SK-N-SH (cell line): ENCODE measurements at places on chromosomes 2 and 18.

GRCh38 chr2:105439141-105439540 lies 40.3 kb upstream of the FHL2 start:
- no peak for DNase-seq

DNA sequence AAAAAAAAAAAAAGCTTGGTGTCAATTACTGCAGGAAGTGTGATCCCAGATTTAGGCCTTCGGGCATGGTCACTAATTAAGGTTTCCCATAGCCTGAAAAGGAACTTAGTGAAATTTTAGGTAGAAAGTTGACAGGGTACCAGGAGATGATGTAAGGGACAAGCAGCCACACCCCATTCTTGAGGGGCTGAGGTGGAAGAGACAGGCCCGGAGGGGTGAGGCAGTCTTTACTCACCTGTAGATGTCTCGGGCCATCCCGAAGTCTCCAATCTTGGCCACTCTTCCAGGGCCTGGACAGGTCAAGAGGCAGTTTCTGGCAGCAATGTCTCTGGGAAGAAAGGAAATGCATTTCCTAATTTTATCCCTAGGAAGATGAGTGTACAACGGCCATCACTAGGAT lies 94.3 kb downstream of the CLIP4 start:
- no peak for DNase-seq

DNA sequence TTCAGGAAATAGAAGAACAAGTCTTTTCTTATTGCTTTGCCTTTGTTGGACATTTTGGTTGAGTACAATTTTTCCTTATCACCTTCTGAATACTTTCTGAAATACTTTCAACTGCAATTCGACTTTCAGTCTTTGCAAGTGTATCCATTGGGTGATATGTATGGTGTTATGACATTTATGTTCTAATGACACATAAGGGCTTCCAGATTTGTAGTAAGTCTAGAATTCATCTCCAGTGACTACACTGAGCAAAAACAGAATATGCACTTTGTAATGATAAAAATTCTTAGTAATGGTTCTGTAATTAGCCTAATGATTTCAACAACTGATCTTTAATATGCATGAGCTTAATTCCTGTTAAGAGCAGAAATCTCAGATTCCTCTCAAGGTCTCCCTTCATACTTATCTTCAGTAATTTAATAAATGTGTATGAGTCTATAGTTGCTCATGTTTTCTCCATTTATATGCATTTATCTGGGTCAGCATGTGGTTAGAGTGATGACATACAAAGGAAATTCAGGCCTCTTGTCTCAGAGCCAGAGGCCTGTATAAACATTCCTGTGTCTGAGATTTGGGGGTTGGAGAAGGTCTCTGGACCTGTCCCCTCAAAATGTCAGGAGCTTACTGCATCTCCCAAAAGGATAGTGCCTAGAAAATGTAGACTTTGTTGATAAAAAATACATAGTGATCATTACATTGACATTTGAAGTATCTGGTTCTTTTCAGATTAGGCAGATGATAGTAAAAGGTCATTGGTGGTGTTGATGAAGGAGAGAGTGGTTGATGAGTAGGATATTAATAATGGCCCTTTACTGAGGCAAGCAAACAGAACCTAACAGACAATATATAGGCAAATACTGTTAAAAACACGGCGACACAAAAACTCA lies 114.9 kb downstream of the QPCT start:
- peak; percentile 38 for DNase-seq

DNA sequence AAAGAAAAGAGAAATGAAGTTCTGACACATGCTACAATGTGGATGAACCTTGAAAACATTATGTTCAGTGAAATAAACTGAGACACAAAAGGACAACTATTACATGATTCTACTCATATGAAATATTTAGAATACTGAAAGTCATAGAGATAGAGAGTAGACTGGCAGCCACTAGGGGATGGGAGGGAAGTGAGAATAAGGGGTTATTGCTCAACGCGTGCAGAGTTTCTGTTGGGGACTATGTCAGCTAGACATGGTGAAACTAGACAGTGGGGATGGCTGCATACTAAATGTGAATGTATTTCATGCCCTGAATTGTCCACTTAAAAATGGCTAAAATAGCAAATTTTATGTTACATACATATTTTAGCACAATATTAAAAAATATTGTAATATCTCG lies 108.7 kb upstream of the ATL2 start:
- DNase-seq: no peak

DNA sequence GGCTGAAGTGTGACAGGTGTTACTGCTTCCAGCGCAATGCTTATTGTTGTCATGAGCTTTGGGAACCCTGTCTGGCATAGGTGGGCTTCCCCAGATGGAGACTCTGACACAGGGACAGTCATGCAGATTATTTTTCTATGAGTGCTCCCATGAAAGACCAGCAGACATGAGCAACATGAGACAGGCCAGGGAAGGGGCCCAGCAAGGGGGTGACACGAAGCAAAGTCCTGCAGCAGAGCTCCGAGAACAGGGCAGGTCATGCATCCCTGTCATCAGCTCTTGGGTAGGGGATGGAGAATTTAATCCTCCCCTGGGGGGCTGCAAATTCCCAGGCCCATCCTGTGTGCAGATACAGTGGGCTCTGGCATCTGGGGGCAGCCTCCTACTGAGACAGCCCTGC lies 77.4 kb downstream of the CTAGE1 start:
- DNase-seq: no peak

DNA sequence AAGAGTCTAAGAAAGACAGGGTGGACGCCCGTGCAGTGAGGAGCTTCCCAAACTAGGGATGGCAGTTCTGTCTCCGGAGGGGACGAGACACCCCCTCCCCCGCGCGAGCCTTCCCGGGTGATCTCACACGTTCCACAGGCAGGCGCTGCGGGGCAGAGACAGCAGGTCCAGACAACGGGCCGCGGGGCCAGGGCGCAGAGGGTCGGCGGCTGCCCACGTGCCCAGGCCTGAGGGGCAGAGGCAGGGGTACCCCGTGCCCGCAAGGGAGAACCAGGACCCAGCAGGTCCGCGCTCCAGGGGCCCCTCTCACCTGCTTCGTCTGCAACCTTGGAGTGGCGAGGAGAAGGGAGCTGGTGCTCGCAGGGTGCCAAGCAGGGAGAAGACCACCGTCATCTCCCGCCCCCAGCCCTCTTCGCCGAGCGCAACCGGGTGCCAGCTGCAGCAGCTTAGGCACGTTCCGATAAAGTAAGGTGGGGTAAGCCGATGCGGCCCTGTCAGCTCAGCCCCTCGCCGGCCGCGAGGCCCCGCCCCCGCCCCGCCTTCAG lies at the start of gene GPR155:
GPR155 (minus strand) TSS at position 467 of the 545 bp plus-strand sequence. CDS start 5,073 bp downstream, outside the sequence.
- peak; percentile 69 for DNase-seq

DNA sequence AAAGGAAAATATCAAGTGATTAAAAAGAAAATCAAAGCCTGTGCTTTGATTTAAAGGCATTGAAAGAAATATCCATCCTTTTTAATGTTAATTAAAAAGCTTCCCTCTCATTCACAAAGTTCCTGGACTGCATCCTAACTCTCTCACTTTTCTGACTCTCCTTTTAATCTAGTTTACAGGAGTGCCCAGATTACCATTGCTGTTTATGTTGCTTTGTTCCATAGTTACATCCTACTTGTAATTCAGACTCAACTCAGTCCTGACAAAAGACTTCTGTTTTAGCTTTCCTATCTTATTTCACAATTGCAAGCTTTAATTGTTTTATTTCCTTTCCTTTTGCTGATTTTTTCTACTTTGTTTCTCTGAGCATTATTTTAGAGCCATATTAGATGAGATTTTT lies 160.7 kb upstream of the DTNA start:
- no peak for DNase-seq

- no peak for DNase-seq
Observed at GRCh38 chr2:120989512-120990441, 254.1 kb downstream of the GLI2 start.

- no peak for DNase-seq
Observed at GRCh38 chr2:151845884-151846283, 17.7 kb upstream of the ARL5A start.

DNA sequence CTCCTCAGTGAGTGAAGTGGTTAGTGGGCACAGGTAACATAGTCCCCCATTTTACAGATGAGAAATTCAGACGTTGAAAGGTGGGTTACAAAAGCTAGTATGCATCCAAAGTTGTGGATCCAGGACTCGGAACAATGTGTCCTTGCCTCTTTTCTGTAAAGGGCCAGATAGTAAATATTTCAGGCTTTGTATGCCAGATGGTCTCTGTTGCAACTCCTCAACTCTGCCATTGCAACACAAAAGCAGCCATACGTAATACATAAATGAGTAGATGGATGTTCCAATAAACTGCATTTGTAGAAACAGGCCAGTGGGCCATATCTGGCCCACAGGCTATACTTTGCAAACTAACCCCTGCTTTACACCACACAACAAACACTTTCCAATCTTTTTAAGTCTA lies 166.6 kb upstream of the PKDCC start:
- no peak for DNase-seq

DNA sequence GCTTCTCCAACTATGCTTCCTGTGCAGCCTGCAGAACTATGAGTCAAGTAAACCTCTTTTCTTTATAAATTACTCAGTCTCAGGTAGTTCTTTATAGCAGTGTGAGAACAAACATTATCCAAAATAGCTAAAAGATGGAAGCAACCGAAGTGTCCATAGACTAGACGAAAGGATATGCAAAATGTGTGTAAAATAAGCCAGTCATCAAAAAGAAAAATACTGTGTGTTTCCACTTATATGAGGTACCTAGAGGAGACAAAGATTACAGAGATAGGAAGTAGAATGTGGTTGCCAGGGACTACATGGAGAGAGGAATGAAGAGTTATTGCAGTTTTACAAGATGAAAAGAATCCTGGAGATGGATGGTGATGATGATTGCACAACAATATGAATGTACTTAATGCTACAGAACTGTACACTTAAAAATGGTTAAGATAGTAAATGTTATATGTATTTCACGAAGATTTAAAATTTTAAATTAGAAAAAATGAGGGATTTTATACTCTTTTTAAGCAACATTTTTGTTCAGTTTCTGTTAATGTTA lies 99.3 kb upstream of the FN1 start:
- no peak for DNase-seq

DNA sequence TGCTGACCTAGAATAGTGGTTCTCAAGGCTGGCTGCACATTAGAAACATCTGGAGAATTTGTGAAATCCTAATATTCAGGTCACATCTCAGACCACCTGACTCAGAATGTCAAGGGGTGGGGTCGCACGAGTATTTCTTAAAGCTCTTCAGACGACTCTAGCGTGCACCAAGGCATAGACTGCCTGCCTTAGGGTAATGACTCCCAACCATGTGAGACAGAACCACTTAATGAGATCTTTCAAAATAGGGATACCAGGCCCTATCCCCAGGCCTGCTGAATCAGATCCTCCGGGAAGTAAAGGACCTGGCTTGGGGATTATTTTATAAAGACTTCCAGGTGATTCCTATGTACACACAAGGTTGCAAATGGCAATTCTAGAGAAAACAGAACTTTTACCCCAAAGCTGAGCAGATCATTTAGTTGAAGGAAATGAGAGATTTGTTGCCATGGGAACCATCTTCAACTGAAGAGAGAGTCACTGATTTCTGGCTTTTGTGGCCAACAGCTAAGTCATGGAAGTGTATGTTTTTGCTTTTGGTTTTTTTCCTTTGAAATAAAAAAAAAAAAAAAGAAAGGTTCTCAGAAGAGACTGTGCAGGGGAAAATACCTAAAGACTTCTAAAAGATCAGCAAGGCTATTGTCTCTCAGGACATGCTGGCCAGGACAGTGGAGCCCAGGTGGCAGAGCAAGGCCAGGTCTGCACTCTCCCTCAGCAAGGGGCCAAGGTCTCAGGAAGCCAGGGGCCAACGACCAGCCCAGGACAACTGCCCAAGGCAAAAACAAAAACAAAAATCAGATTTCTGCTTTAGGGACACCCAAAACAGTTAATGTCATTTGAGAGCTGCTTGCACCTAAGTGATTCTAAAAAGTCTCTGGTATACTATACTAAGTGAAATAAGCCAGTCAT lies 15.3 kb upstream of the LOXHD1 start:
- no peak for DNase-seq

GRCh38 chr2:190877436-190877835 lies 3.2 kb upstream of the GLS start:
- DNase-seq: no peak

DNA sequence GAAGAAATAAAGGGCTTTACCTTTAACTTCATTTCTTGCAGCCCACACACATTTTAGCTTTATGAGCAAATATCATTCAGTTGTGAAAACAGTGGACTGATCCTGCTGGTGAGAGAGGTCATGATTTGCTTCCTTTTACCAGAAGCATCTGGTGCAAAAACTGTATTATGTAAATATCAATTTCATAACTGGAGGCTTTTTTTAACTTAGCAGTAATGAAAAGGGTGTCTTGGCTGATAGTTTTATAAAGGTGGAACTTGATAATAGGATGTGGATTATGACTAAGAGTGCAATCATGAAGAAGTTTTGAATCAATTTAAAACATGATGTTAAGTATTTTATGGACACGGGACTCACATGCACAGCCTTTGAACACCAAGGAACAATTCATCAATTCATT lies 304.4 kb downstream of the GULP1 start:
- no peak for DNase-seq

DNA sequence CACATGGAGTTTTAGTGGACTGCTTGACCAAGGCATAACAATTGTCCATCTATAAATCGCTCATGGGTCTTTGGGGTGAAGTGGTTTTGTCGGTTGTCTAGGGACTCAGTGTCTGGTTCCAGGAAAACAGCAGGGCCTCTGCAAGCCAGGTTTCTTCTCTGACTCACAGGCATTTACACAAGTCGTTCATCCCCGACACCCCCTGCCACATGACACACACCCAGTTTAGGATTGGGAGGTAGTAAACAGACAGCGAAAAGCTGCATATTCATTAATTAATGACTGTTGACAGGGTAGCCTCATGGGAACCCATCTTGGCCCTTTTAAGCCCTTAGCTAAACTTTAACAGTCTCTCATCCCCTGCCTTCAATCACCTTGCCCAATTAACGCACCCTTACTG lies 194.8 kb upstream of the ACVR2A start:
- DNase-seq: no peak

DNA sequence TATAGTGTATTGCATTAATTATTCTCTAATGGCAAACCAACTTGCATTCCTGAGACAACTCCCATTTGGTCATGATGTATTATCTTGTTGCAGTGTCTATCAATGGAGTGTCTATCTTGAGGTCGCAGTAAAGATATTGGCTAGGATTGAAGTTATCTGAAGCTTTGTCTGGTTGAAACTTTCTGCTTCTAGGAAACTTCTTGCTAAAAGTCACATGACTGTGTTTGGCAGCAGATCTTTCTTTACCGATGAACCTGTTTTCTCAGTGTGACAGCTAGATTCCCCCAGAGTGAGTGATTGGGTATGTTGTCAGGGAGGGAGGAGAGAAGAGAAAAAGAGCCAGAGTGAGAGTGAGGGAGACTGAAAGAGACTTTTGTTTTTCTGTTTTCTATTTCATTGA lies 119.6 kb downstream of the QPCT start:
- DNase-seq: no peak

GRCh38 chr2:166104773-166105172 lies 23.0 kb downstream of the SCN1A start:
- no peak for DNase-seq
